ENCODE measurements at places on chromosomes 12 and 14. TPM values are rescaled to one million over a fixed set of nuclear protein-coding genes. Genes with fewer than 3 reads are reported as not detected.

The GRIN2B gene
- total RNA-seq: 2.4 TPM

The TSPAN8 gene
- total RNA-seq: not detected

The PMEL gene
- 136 TPM for total RNA-seq

The RGS6 gene
- 15.7 TPM for total RNA-seq

The SUPT16H gene
- 84.6 TPM for total RNA-seq

The FOXN4 gene
- not detected for total RNA-seq

GRCh38 chr12:951176-951575, 1.7 kb upstream of the RAD52 start:
- peaks cover 5% of the 10 kb centered on the region for H3K27me3 ChIP-seq
- peak overlapping the region; percentile 14 for H3K4me3 ChIP-seq
- H3K36me3 ChIP-seq: no peaks in the 10 kb centered on the region

DNA sequence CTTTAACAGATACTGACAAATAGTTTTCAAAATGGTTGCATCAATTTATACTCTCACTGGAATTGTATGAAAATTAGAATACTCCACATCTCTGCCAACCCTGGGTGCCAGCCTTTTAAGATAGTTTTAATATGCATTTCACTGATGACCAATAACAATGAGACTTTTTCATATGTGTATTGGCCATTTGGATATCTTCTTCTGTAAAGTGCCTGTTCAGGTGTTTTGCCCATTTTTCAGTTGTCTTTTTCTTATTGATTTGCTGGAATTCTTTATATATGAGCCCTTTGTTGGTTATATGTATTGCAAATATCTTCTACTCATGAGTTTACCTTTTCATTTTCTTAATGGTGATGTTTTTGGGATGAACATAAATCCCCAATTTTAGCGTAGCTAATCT, 16.7 kb upstream of the RNU6-7 start:
- DNase-seq: no peak
- H3K4me3 ChIP-seq: no peak overlapping the region
- H3K27ac ChIP-seq: no peak overlapping the region
- no peaks in the 10 kb centered on the region for H3K36me3 ChIP-seq
- no peaks in the 10 kb centered on the region for H3K27me3 ChIP-seq
- H3K4me1 ChIP-seq: no peaks in the 10 kb centered on the region

DNA sequence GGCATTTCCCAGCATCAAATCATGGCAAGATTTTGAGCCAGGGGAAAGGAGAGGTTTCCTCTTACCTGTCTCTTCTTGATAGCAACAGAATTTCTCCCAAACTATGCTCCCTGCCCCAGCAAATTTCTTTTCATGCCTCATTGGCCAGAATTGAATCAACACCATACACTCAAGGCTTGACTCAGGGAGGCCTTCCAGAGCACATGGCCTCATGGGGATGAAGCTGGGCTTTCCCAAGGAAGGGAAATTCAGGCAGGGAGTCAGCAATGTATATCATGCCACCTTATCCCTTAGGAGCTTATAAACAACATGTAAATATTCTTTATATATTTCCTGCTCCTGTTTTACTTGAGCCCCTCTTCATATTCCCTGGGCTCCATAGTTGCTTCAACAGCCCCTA, 62.1 kb downstream of the ARF6 start:
- H3K27me3 ChIP-seq: peaks cover 2% of the 10 kb centered on the region
- H3K4me3 ChIP-seq: no peak overlapping the region
- no peaks in the 10 kb centered on the region for H3K4me1 ChIP-seq
- no peaks in the 10 kb centered on the region for H3K36me3 ChIP-seq
- no peak for DNase-seq

DNA sequence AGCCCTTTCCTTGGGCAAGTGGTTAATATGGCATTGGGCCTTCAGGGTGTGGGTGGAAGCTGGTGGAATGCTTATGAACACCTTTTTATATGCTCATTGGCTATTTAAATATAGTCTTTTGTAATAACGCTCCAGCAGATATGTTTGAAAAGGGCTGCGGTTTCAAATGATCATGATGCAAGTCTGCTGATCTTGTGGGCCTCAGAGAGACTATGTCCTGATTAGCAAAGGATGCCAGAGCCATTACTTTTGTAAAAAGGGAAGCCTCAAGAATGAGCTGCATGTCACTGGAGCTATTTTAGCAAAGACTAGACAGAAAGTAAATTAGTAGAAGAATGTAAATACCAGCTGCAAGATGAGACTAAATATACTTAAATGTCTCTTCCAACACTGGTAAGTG, 200.5 kb downstream of the GXYLT1 start:
- no peaks in the 10 kb centered on the region for H3K4me1 ChIP-seq
- no peak overlapping the region for H3K4me3 ChIP-seq
- DNase-seq: no peak
- H3K27ac ChIP-seq: no peak overlapping the region
- no peaks in the 10 kb centered on the region for H3K27me3 ChIP-seq
- H3K36me3 ChIP-seq: peaks cover 4% of the 10 kb centered on the region

- no peaks in the 10 kb centered on the region for H3K36me3 ChIP-seq
- no peak overlapping the region for H3K27ac ChIP-seq
- no peak for DNase-seq
- H3K27me3 ChIP-seq: no peaks in the 10 kb centered on the region
- no peaks in the 10 kb centered on the region for H3K4me1 ChIP-seq
- no peak overlapping the region for H3K4me3 ChIP-seq
Measured at GRCh38 chr12:127507341-127507740, 759.6 kb upstream of the TMEM132C start.

GRCh38 chr14:100861188-100861936, 35.4 kb downstream of the MEG3 start:
- H3K27me3 ChIP-seq: peaks cover 1% of the 10 kb centered on the region
- no peak for DNase-seq
- H3K27ac ChIP-seq: no peak overlapping the region
- no peaks in the 10 kb centered on the region for H3K36me3 ChIP-seq
- no peak overlapping the region for H3K4me3 ChIP-seq
- H3K4me1 ChIP-seq: no peaks in the 10 kb centered on the region

GRCh38 chr14:70052990-70053389, 135.8 kb downstream of the SLC8A3 start:
- H3K27ac ChIP-seq: no peak overlapping the region
- DNase-seq: peak; percentile 63
- H3K4me3 ChIP-seq: no peak overlapping the region
- no peaks in the 10 kb centered on the region for H3K36me3 ChIP-seq
- H3K27me3 ChIP-seq: no peaks in the 10 kb centered on the region

DNA sequence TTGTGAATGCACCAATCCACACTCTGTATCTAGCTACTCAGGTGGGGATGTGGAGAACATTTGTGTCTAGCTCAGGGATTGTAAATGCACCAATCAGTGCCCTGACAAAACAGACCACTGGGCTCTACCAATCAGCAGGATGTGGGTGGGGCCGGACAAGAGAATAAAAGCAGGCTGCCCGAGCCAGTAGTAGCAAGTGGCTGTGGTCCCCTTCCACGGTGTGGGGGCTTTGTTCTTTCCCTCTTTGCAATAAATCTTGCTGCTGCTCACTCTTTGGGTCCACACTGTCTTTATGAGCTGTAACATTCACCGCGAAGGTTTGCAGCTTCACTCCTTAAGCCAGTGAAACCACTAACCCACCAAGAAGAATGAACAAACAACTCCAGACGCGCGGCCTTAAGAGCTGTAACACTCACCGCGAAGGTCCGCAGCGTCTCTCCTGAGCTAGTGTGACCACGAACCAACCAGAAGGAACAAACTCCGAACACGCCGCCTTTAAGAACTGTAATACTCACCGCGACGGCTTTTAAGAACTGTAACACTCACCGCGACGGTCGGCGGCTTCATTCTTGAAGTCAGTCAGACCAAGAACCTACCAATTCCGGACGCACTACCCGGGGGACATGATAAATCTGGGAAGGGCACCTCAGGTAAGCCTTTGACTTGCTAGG, 4.6 kb upstream of the LDHB start:
- H3K4me3 ChIP-seq: no peak overlapping the region
- H3K36me3 ChIP-seq: no peaks in the 10 kb centered on the region
- peaks cover 5% of the 10 kb centered on the region for H3K4me1 ChIP-seq

DNA sequence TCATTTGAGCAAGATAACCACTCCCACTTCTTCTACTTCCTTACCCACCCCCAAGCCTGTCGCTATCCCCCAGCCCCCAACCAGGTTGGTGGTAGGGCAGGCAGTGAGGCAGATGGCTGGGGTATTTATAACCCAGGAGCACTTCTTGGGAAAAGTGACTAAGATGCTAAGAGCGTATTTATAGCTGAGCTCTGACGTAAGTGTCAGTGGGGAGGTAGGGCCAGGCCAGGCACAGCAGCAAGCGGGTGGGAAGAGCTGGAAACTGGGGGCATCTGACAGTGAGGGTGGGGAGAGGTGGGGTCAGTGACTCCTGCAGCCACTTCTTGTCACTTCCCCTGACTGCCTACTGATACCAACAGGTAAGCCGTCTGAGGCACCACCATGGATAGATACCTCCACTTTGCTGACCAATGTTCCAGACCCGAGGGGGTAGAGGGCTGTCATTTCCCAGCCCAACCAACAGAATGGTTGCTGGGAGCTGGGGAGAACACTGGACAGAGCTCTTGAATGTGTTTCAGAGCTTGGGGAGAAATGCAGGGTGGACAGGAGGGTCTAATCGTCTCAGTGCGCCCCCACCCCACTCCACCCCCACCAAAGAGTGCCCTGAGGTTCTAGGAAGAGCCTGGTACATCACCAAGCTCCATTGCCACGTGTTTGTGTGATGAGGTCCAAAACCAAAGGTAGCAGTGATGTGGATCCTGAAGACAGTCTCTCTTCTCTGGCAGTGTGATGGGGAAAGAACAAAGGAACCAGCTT, 2.7 kb upstream of the INHBE start:
- no peak for DNase-seq
- H3K36me3 ChIP-seq: peaks cover 11% of the 10 kb centered on the region
- no peak overlapping the region for H3K27ac ChIP-seq
- no peaks in the 10 kb centered on the region for H3K4me1 ChIP-seq
- H3K27me3 ChIP-seq: peaks cover 3% of the 10 kb centered on the region

DNA sequence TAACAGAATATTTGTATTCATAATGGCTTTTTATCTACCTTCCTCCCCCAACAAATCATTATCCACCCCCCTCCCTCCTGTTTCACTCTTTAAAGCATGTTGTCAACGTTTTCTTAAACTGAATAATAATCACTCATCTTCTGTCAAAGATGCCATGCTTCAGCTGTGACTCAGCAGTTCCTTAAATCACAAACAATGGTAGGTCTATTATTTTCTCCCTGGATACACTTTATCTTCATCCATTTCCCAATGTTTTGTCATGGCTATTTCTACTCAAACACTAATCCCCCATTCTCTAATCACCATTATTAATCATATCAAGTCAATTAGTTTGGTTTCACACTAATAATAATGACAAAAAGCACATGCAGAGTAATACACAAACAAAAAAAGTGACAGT, 6.5 kb downstream of the CLEC12B start:
- H3K27me3 ChIP-seq: no peaks in the 10 kb centered on the region
- H3K36me3 ChIP-seq: no peaks in the 10 kb centered on the region
- no peak overlapping the region for H3K4me3 ChIP-seq

DNA sequence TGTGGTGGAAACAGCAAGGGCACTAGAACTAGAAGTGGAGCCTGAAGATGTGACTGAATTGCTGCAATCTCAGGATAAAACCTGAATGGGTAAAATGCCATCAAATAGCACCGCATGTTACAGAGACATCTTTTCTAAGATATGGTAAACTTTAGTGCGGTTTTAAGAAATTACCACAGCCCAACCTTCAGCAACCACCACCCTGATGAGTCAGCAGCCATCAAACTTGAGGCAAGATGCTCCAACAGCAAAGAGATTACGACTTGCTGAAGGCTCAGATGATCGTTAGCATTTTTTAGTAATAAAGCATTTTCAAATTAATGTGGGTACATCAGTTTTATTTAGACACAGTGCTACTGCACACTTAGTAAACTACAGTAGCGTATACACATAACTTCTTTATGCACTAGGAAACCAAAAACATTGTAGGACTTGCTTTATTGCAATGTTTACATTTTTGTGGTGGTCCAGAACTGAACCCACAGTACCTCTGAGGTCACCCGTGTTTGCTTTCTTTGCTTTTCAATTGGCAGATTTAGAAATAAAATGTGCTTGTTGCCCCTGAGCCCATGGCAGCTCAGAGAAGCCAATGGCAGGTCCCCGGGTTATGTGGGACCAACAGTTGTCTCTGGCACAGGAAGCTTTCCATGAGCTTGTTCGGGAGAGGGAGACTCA, 15.9 kb downstream of the GOLGA3 start:
- H3K27ac ChIP-seq: no peak overlapping the region
- peaks cover 45% of the 10 kb centered on the region for H3K36me3 ChIP-seq
- H3K27me3 ChIP-seq: peaks cover 1% of the 10 kb centered on the region
- peak overlapping the region; percentile 61 for H3K4me3 ChIP-seq
- DNase-seq: no peak
- H3K4me1 ChIP-seq: no peaks in the 10 kb centered on the region

DNA sequence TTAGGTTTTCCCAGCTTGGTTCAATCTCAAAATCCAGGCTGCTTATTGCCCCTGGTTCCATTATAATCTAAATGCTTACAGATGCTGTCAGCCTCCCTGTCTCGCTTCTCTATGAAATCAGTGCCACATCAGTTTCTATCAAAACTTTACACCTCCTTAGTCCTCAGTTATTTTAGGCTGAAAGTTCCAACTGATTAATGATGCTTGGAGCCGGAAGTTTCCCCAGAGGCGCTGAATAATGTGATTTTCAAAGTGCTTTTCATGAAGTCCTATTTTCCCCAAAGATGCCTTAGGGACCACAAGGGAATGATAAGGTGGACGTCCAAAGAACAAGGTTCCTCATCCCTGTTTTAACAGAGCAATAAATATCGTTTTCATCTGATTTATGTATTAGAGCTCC, 262.4 kb upstream of the RMST start:
- H3K27ac ChIP-seq: no peak overlapping the region
- H3K4me3 ChIP-seq: no peak overlapping the region
- H3K27me3 ChIP-seq: no peaks in the 10 kb centered on the region

GRCh38 chr12:46783871-46784270, 41.9 kb downstream of the SLC38A4 start:
- no peaks in the 10 kb centered on the region for H3K27me3 ChIP-seq
- H3K4me3 ChIP-seq: no peak overlapping the region
- H3K36me3 ChIP-seq: no peaks in the 10 kb centered on the region
- H3K27ac ChIP-seq: no peak overlapping the region
- H3K4me1 ChIP-seq: no peaks in the 10 kb centered on the region

DNA sequence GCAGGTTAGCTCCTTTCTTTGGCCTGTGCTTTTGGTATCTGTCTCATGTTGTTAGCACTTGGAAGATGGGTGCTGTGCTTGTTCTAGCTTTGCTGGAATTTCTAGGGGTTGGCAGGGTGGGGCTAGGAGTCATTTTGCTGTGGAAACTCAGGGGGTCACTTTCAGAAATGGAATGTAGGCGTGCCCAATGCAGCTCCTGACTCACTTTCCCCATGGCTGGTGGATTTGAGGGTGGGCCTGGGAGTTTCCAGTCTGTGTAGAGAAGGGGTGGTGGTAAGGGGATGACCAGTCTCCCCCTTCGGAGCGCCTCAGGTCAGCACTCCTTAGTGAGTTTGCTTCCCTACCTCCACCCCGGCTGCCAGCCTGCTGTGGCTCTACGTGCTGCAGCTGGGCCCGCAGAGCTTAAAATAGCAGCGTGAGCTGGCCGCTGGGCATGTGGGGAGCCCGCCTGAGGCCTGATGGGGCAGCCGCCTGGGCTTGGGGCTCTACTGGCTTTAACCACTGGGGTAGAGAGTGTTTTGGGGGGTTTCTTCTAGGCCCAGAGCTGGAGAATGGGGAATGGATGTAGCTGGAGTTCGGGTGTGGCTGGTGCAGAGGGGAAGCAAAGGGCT, 108.2 kb downstream of the TSPAN9 start:
- peaks cover 10% of the 10 kb centered on the region for H3K36me3 ChIP-seq
- H3K4me3 ChIP-seq: no peak overlapping the region
- H3K27me3 ChIP-seq: peaks cover 13% of the 10 kb centered on the region
- DNase-seq: no peak
- no peak overlapping the region for H3K27ac ChIP-seq

- no peaks in the 10 kb centered on the region for H3K36me3 ChIP-seq
- peaks cover 7% of the 10 kb centered on the region for H3K4me1 ChIP-seq
- no peak overlapping the region for H3K4me3 ChIP-seq
Measured at GRCh38 chr14:33642691-33643244, 308.1 kb downstream of the EGLN3 start.
